Stimulated activated CD8-positive, alpha-beta memory T cell treated with anti-CD3 and anti-CD28 coated beads, Interleukin-4, amount 100 ng/mL, for 24 hours (primary cell): ENCODE measurements at places on chromosomes 5 and 9.
A peak's percentile ranks its signal among the peaks of the same experiment; 100 is the strongest.

GRCh38 chr5:77984587-77984986 lies 208.4 kb upstream of the TBCA start:
- no peak for DNase-seq

GRCh38 chr5:171898386-171898785 lies 108.1 kb downstream of the FBXW11 start:
- no peak for DNase-seq

DNA sequence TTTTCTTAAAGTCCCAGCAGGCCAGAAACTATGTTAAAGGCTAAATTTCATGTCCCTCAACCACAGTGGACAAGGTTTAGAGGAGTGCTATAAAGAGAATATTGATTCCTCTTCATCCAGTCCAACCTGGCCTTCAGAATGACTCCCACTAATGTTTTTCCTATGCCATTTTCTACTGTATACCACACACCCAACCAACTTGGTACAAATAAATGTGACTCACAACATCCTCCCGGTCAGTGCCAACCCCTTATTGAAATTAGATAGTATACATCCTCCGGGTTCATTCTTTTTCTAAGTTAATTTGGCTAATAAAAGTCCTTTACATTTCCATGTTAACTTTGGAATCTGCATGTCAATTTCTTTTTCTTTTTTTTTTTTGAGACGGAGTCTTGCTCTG lies 215.1 kb downstream of the TSSK1B start:
- no peak for DNase-seq

- DNase-seq, result no peak
These were observed 1495.8 kb downstream of the EFNA5 start for GRCh38 chr5:106174903-106175302.

DNA sequence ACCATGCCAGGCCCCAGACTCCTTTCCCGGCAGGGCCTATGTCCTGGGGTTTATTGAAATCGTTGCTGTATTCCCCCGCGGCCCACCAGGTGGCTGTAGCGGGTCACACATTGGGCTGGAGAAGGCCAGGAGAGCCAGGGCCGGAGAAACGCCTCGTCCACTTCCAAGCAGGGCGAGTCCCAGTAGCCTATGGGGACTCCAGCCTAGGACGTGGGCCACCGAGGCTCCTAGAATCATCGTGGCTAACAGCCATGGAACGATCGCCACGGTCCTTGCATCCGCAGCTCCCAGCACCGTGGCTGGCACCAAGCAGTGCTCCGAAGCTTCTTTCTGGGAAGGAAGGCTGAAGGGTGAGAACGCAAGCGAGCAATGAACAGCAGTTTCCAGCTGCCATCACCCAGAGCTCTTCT lies 87.7 kb downstream of the ENTREP1 start:
- no peak for DNase-seq

DNA sequence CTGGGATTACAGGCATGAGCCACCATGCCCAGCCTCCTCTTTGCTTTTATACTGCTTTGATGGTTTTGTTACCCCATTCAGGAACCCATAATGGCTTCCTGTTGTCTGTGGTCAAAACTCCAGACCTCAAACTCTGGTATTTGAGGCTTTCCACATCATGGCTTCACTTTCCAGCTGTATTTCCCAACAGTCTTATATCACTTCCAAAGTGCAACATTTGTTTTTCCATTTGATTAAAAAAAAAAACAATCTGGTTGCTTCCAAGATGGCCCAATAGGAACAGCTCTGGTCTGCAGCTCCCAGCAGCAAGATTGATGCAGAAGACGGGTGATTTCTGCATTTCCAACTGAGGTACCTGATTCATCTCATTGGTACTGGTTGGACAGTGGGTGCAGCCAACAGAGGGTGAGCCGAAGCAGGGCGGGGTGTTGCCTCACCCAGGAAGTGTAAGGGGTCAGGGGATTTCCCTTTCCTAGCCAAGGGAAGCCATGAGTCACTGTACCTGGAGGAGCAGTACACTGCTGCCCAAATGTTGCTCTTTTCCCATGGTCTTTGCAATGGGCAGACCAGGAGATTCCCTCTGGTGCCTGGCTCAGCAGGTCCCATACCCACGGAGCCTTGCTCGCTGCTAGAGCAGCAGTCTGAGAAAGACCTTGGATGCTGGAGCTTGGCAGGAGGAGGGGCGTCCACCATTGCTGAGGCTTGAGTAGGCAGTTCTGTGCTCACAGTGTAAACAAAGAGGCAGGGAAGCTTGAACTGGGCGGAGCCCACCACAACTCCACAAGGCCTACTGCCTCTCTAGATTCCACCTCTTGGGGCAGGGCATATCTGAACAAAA lies 458.4 kb downstream of the KDM4C start:
- peak; percentile 2 for DNase-seq

DNA sequence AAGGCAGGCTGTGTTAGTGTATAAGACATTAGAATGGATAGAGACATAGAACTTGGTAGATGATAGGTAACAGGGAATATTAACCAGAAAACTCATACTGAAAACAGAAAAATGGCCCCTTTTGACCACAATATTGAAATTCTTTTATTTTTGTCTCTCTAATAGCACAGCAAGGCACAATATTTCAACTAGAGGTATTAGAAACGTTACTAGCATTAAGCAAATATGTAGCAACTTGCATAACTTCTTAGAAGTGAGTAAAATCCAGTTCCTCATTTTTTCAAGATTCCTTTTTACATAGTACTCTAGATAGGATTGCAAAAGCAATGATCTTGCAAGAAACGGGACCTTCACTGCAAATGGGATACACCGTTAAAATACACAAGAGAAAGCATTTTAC lies 102.7 kb upstream of the VCAN start:
- no peak for DNase-seq

DNA sequence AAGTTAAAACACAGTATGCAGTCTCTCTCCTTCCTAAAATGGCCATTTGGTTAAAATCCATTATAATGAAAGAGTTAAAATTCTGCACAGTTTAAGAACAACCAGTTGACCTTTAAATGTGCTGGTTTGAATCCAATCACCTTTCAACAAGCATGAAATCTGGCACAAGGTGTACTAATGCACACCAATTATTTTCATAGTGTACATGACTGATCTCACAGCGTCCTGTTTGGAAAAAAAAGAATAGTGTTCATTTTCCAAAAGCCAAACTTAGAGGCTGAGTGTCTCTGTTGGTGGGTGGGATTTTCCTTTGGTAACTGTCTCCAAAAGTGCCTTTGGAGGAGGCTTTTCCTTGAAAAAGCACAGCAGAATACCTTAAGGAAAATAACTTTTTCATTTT lies 180.6 kb downstream of the DEPDC1B start:
- no peak for DNase-seq

GRCh38 chr9:129007035-129007765 lies 20.9 kb downstream of the SH3GLB2 start:
- no peak for DNase-seq

GRCh38 chr9:79120533-79120932 lies 451.2 kb upstream of the TLE4 start:
- no peak for DNase-seq

DNA sequence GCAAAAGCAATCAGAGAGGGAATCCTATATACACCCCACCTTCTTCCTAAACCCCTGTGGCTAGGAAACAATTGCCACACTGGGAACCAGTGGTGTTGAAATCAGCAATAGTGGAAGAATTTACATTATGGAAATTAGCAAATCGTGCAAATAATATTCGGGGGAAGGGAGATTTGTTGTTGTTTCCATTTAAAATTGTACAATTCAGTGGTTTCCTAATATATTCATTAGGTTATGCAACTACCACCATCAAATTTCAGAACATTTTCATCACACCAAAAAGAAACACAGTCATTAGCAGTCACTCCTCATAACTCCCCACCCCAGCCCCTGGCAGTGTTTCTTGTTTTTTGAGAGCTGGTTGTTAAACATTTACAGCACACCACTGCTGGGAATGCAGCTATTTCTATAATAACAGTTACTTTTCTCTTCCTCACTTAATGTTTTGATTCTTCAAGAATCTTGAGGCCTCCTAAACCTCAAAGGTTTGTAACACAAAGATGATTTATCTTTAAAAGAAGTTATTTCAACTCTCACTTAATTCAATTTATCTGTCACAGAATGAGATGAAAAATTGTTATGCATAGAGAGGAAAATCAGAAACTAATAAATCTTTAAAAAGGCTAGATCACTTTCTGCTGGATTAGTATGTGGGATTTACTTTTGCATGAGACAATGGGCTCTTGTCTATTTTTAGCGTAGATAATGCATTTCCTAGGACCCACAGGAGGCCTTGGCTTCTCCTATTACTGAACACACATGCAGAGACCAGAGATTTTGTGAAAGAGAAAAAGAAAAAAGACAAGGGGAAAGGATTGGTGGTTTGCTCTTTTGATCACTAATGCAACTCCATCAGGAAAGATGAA lies 91.8 kb upstream of the DAPK1 start:
- DNase-seq, result no peak

GRCh38 chr9:26673261-26673660 lies 219.3 kb downstream of the CAAP1 start:
- DNase-seq, result no peak

DNA sequence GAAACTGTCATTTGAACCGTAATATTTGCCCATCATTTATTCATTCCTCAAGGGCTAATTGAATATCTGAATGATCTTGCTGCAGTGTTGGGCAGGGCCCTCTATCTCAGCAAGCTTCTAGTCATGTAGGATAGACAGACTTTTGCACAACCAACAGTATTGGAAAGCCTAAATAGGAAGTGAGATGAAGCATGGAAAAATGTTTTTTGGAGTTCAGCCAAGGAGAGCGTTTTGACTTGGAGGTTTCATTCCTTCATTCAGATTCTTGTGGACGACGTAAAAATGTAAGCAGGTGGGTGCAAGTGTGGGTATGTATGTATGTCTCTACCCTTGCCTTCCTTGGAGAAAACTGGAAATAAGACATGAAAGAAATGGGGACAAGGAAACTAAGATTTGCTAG lies 15.5 kb downstream of the DAPK1 start:
- DNase-seq, result no peak

DNA sequence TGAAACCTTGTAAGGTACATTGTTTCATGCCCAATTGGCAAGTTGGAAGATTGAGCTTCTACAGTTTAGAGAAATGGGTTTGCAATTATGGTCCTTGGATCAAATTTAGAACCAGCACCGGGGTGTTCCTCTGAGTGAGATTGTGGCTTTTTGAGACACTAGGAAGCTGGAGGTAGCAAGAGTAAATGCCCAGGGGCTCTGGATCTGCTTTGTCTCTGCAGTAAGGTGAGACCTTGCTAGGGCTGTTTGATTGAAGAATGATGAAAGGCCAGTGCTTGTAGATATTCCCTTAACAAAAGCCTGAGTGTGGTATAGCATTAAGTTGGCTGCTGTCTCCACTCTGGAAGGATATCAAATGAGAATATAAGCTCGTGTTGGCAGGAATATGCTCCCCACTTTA lies 36.0 kb downstream of the WWC1 start:
- DNase-seq, result no peak

DNA sequence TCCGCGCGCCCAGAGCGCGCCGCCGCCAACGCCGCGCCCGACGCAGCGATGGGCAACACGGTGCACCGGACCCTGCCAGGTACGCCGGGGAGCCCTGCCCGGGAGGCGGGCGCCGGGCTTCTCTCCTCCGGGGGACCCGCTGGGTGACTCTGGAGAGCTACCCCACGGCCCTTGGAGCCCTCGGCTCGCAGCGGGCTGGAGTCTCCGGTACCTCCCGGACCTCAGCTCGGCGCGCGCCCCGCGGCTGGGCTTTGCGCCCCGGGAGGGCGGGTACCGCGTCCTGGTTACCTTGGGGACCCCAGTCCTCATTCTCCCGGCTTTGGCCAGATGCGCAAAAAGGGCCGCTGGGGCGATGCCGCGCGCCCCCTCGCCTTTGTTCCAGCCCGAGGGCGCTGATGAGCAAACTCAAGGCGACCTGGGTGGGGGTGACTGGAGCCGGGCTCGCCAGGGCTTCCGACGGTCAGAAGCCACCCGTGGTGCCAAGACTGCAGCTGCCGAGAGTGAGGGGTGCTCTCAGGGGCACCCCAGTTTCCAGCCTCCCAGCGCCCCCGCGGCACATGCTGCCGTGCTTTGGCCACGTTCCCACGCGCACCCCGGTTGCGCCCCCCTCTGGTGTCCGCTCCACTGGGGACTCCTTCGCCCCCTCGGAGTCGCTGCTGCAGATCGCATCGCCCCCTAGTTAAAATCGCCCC lies 442 bp downstream of the NEURL1B start:
- DNase-seq, result no peak

- DNase-seq, result no peak
These were observed 426 bp downstream of the C7 start for GRCh38 chr5:40909723-40910122.

DNA sequence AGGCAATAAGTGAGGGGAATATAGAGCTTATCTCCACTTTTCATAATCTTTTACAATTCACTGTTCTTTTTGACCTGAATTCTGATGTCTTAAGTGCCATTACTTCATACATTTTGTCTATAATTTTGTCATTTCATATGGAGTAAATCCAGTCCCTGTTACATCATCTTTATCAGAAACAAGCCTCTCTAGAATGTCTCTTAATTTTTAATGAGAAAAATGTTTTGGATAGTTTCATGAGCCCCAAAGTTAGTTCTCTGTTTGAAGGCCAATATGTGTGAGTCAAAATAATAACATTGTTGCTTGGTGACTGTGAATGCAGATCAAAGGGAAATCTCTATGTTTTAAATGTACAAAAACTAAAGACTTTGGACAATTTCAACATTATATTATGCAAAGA lies 329.6 kb upstream of the ARRDC3 start:
- DNase-seq, result no peak

- DNase-seq, result peak; percentile 2
These were observed 84.5 kb downstream of the ACER2 start for GRCh38 chr9:19493174-19493811.

- no peak for DNase-seq
These were observed 30.8 kb downstream of the BTF3 start for GRCh38 chr5:73529081-73529480.

DNA sequence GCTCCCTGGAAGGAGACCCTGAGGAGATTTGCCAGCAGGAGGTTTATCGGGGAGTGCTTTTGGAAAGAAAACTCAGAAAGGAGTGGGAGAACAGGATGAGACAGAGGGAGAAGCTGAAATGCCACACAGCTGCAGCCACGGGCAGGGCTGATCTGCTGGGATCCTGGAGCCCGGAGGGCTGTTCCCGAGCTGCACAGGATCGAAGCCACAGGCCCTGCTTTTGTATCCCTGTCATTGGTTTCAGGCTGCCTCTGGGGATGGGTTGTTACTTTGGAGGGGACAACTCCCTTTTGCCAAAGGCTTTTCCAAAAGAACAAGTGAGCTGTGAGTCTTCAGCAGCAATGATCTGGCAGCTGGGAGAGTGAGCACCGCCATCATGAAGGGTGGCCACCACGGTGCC lies 152.5 kb upstream of the PTCH1 start:
- no peak for DNase-seq

DNA sequence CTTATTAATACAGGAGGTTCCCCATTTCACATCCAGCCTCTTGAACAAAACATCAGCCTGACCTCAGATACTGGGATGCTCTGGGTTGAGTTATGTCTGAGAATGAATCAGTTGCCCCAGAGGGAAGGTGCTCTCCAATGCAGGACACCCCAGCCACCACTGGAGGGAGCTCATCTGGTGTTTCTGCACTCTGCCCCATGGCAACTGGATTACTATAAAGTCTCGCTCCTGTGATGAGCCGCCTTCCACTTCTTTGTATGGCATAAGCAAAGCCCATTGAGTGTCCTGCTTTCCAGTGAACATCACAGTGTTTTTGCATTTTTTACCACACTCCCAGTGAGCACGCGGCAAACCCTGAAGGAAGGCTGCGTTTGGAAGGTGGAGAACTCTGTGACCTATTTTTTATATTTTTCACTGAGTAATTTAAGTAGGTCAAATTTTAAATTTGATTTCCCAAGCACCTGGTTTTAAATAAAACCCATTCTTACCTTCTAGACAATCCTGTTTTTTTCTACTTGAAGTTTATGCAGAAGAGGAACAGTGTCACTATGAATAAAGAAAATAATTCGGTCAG lies 176.9 kb upstream of the WWC1 start:
- DNase-seq, result peak; percentile 12
